Naive B cell (primary cell): ENCODE measurements at places on chromosomes 13 and 19.

DNA sequence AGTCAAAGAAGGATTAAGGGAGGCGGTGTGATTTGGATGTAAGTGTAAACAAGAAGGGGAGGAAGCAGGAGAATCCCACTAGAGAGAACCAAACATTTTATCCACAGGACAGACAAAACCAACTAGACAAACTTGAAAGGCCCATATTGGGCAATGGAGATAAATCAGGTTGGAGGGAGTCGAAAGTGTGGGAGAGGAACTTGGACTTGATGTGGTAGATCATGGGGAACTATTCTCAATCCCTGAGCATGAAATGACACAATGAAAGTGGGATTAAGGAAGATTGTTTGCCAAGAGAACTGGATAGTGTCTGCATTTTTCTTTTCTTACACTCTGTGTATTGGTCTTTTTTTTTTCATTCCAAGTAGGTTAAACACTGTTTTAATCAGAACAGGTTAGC lies 17.9 kb downstream of the GPR183 start:
- DNase-seq, result no peak

DNA sequence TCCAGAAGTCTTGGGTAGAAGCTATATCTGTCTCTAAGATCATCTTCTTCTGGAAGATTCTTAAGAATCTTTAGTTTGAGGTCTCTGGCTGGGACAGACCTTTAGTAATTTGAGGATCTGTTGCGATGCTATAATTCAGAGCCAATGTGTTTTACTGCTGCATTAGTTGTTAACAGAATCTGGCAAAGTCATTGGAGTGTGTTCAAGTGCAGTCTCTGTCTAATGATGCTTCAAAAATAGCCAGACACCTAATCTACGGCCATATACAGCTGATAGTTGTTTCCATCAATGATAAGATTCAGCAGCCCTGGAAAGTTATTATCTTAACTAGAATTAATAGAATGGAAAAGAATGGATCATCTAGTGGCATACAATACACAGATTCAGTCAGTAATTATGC lies 72.6 kb downstream of the CDK8 start:
- DNase-seq, result no peak

DNA sequence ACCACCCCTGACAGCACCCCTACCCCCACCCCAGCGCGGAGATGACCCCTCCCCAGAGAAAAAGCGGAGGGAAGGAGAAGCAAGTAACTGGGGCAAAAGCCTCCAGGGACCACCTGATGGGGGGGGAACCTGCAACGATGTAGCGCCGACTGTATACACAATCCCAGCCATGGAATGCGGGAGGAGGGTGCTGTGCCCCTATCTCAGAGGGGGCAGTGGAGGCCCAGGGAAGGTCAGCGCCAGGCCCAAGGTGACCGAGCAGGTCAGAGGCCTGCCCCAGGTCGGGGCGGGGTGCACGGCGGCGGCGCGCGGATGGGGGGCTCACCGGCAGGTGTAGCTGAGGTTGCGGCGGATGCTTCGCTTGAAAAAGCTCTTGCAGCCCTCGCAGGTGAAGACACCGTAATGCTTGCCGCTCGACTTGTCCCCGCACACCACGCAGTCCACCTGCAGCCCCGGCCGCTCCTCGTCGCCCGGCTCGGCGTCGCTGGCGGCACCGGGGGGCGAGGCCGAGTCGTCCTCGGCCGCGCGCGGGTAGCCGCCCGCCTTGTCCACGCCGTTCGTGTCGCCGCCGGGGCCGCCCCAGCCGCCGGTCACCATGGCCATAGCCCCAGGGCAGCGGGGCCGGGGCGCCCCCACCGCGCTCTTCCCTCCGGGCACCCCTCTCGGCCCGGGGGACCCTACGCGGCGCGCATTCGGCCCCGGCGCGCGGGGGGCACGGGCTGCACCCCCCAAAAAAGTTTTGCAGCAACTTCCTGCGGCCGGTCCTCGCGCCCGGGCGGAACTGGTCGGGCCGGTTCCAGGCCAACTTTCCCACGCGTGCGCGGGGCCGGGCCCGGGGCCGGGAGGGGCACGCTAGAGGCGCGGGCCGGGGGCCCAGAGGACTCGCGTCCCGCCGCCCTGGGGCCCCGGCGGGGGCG lies 843 bp downstream of the NR2F6 start:
- no peak for DNase-seq

GRCh38 chr13:98693756-98694155 lies 58.7 kb downstream of the SLC15A1 start:
- DNase-seq, result no peak

DNA sequence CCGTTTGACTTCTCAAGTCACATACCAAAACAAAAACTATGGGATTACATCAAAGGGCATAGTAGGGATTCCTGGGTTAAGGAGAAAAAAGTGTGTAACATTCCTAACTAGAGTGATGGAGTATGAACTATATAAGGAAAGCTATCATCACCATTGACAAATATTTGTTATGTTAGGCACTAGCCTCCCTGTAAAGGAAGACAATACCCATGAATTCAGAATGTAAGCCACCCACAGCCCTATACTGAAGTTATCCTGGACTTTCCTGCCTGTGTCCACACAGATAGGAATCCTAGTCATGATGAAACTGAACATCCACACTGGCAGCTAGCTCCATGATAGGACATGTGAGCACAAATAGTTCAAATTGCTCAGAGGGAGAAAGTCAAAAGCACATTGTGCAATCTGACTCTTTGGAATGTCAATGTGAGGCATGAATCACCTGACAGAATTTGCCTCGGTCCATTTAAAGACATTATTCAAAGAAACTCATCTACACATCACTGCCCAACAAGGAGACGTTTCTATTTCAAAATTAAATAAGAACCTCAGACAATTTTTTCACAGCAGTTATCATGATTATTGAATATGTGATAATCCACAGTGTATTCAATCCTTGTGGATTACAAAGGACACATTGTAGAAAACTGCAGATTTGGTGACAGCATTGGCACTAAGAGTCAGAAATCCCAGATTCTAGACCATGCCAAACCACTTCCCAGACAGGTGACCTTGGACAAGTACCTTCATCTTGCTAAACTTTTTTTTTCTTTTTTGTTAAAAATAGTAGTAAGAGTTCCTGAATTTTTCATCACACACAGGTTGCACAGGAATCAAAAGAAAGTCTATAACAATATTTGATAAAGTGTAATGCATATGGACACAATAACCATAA lies 529.3 kb downstream of the IRS2 start:
- DNase-seq, result no peak

GRCh38 chr13:33445476-33445875 lies 159.9 kb upstream of the STARD13 start:
- DNase-seq, result no peak

DNA sequence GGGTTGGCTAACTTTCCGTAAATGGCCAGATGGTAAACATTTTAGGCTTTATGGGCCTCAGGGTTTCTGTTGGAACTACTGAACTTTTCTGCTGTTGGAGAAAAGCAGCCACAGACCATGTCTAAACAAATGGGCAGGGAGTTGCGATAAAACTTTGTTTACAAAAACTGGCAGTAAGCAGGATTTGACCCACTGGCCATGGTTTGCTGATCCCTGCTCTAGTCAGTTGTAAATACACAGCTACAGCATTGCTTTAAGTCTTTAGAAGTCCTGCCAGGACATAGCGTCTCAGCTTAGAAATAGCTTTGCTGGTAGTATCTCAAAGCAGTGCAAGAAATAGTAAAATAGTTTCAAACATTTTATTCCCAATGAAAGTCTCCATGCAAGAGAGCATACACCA lies 88.4 kb downstream of the NALCN start:
- no peak for DNase-seq

GRCh38 chr13:26919311-26919710 lies 158.7 kb upstream of the GPR12 start:
- DNase-seq, result no peak
